CD4-positive, alpha-beta T cell treated with Interleukin-1 beta for 1 hour (primary cell): ENCODE measurements at places on chromosomes 13 and 19.
A peak's percentile ranks its signal among the peaks of the same experiment; 100 is the strongest.

GRCh38 chr19:35266520-35267352, 2.0 kb upstream of the USF2 start:
- DNase-seq: no peak

DNA sequence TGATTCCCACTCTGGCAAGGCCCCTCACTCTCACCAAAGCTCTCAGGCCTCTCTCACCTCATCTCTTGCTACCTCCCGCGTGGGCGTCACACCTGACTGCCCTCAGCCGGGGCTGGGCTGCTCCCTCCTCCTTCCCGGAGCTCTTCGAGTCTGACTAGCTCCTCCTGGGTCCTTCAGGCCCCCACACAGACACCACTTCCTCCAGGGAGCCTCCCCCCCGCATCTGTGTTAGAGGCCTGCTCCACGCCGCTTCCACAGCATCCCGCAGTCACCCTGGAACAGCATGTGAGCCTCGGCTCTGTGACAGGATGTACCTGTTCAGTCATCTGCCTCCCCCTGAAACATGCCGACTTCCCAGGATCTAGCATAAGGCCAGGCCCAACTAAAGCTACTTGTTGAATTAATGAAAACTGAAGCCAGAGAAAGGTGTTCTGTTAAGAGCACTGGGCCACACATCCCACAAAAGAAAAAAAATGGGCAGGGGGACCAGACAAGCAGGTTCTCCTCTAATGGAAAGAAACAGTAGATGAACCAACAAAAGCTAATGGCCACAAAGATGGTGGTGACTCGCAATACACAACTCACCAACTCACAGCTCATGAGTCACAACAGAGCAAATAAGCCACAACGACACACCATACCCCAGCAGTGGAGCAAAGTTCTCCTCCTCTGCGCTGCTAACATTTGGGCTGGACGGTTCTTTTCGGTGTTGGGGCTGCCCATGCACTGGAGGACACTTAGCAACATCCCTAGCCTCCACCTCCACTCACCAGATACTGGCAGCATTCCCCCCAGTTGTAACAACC, 3.0 kb downstream of the PPP6R1 start:
- peak; percentile 56 for DNase-seq

DNA sequence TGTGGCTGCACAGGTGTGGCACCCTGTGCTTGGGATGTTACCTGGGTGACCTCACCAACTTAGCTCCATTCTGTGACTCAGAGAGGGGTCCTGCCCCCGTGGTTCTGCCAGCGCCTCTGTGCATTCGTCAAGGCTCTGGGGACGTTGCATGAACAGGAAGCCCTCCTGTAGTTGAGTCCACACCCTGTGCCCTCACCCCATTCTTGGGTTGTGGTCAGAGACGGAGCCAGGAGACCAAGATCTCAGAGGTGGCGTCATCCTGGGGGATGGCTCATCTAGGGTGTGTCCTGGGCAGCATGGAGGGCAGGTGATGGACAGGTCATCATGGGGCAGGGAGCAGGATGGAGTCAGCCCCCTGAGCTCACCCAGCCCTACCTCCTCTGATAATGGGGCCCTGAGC, 2.5 kb downstream of the COX6B2 start:
- no peak for DNase-seq

GRCh38 chr13:111184458-111185401, 69.6 kb downstream of the ARHGEF7 start:
- DNase-seq: peak; percentile 83

DNA sequence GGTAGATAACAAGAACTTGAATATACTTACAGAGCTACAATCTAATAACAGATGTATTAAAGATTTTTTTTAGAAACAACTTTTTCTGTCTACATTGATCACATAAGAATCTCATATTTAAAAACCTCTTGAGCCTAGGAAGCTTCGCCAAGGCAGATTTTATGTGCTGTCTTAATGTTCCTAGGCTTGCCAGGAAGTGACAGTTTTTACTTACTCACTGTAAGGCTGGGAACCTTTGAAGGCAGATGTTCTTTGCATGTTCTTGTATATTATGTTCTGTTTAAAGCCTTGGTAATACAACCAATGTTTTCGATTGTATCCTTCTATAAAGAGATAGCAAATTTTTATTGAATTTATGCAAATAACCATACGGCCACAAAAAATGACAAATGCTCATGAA, 492.7 kb downstream of the GPC5 start:
- DNase-seq: no peak

DNA sequence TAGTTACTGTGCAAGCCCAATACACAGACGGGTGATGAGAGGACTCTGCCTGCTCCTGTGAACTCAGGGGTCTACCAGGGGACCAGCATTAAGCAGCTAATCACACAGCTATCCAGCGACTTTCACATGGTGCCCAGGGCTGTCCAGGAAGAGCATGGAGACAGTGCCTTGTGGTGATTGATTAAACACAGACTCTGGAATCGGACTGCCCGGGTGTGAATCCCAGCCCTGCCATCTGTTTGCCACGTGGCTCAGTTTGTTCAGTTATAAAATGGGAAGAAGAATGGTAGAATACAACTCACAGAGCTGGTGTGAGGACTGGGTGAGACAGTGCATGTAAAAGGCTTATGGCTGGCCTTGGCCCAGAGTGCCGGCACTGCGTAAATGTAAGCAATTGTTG, 42.1 kb upstream of the NPAS1 start:
- no peak for DNase-seq

- DNase-seq: no peak
Observed at GRCh38 chr13:23349161-23349897, 84.2 kb downstream of the SACS start.

- peak; percentile 93 for DNase-seq
Observed at GRCh38 chr19:21505459-21506451, at the start of gene ZNF429. Gene ZNF429 (plus strand): TSS chr19:21505602. CDS start chr19:21505772, 170 bp downstream.

DNA sequence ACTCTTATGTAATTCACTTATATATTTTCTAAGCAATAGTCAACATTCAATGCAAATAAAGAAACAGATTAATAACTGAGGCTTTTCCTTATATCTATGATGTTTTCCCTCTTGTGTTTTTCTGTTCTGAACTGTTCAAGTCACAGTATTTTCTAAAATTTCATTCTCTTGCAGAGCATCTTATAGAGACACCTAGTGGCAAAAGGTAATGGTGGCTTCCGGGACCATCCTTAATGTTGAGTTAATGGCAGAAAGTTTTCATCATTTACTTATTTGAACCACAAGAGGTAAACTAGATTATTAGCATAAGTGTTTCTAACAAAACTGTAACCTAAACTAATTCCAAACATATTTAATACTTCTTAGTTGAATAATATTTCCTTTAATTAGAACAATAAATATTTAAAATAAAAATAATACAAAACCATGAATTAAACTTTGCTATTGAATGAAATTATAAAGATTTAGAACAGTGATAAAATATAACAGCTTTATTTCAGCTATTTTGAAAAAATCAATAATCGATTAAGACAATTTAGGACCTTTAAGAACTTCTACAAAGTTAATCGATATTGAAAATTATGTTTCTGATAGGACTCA, 1.7 kb upstream of the SLITRK5 start:
- no peak for DNase-seq

DNA sequence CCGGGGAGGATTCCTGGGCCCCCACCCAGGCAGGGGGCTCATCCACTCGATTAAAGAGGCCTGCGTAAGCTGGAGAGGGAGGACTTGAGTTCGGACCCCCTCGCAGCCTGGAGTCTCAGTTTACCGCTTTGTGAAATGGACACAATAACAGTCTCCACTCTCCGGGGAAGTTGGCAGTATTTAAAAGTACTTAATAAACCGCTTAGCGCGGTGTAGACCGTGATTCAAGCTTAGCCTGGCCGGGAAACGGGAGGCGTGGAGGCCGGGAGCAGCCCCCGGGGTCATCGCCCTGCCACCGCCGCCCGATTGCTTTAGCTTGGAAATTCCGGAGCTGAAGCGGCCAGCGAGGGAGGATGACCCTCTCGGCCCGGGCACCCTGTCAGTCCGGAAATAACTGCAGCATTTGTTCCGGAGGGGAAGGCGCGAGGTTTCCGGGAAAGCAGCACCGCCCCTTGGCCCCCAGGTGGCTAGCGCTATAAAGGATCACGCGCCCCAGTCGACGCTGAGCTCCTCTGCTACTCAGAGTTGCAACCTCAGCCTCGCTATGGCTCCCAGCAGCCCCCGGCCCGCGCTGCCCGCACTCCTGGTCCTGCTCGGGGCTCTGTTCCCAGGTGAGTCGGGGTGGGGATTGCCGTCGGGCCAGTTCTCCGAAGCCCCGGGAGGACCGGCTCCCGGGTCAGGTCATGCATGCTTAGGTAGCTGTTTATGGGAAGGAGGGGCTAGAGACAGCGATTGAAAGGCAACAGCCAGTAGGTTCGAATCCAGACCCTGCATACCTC, at the start of gene ICAM1:
Gene ICAM1 (plus strand): TSS at position 505 of the 779 bp plus-strand sequence. CDS start 40 bp downstream, at position 545.
- DNase-seq: peak; percentile 82

GRCh38 chr13:58081301-58081820, 449.8 kb downstream of the PCDH17 start:
- DNase-seq: no peak

DNA sequence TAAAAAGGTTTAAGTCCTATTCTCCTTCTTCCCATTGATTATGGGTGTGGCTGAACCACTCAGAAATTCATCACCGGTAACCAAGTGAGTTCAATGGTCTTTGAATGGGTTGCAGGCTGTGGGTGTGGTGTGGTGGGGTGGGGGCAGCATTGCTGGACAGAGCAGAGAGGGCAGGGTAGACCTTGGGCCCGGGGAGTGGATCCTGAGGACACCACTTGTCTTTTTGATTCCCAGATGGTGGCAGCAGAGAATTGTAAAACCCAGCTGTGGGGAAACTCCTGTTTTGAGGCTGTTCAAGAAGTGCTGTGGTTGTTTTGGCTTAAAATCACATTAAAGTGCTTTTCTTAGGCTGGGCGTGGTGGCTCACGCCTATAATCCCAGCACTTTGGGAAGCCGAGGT, 45.8 kb upstream of the RGCC start:
- peak; percentile 50 for DNase-seq

GRCh38 chr19:54302257-54302656, 10.7 kb downstream of the LILRA5 start:
- DNase-seq: no peak

DNA sequence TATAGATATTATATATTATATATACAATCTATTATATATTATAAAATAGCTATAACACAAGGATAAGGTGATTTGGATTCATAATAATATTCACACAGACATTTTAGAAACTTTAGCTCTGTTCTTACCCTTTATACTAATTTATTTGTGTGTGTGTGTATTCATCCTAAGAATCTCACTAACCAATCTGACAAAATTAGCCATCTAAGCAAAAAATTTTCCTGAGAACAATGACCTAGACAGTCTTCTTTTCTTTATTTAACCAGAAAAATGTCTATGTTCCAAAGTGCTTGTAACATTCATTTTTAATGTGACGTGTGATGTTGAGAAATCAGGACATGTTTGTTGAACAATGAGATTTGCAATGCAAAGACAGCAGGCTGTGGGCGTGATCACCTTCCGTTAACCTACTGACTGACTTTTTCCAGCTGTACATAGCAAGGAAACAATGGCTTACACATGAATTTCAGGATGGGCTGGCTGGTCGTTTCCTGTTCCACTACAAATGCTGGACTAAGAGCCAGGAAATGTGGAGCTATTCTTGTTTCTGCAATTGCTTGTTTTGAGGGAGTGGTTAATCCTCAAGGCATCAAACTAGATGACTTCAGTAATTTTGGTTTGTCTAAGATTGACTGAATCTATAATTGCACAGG, 634.6 kb upstream of the ARGLU1 start:
- no peak for DNase-seq

GRCh38 chr13:35818633-35819067, 312.5 kb downstream of the DCLK1 start:
- no peak for DNase-seq

GRCh38 chr19:13978351-13979243, 26.3 kb downstream of the DCAF15 start:
- DNase-seq: peak; percentile 49

DNA sequence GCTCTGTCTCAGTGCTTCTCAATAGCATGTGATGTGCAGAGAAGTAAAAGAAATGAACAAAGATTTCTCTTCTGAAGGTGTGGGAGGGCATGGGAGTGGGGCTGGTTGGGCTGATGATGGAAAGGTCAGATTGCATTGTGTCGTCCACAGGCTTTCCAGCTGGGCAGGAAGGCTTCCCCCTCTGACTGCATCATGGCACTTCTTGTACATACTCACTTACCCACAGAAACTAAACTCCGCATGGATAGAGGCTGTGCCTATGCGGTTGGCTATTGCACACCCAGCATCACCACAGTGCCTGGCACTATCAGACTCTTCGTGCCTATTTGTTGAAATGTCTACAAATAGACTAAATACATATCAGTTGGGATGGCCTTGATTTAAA, 24.4 kb upstream of the TNFSF11 start:
- no peak for DNase-seq

GRCh38 chr13:39815345-39816111, 160.1 kb downstream of the COG6 start:
- DNase-seq: no peak

- no peak for DNase-seq
Observed at GRCh38 chr13:94667190-94667589, 45.2 kb downstream of the SOX21 start.

DNA sequence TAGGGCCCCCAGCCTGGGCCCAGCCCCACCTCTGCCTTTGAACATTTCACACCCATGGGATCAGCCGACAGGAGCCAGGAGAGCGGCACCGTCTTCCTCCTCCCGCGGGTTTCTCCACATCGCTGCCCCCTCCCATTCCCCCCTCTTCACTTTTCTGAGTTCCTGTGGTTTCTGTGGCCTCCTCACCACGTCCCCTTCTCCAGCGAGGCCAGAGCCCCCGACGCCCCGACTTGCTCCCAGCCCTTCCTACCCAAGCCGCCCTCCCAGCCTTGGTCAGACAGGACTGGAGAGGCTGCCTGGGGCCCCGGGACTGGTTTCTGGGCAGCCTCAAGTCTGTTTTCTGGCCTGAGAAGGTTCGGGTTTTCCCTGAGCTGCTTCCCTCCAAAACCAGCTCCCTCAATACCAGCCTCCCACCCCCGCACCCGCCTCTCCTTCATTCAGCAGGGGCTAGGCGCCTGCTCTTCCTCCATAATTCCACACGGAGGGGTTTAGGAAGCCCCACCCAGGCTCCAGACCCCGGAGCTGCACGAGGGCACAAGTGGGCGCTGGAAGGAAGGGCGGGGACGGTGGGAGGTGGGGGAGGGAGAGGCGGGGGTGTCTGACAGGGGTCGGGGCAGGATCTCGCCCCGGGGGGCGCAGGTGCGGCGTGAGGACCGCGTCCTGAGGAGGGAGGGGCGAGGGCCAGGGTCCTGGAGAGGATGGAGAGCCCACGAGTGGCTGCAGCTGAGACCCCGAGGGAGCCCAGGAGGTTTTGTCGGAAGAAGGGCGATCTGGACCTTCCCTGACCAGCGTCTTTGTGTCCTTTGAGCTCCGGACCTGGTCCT, 4.0 kb upstream of the SIGLEC10 start:
- no peak for DNase-seq

DNA sequence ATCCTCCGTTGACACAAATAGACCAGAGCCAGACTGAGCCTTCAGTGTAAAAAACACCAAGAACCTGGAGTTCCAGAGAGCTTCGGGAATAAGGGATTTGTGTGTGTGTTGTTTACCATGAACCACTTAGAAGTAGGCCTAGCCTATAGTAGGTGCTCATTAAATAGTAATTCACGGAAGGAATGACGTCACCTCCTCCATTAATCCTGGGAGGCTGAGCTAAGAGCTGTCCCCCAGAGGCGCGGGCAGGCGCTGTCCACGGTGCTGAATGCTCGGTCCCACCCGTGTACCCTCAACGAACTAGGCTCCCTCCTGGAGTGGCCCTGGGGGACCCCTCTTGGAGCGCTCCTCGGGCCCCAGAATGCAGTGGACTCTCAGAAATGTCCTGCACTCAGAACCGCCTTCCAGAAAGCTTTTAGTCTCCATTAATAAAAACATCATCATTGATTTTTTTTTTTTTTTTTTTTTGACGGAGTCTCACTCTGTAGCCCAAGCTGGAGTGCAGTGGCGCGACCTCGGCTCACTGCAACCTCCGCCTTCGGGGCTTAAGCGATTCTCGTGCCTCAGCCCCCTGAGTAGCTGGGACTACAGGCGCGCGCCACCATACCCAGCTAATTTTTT, 6.5 kb downstream of the UNC13A start:
- DNase-seq: peak; percentile 15
